ENCODE measurements at places on chromosomes 6 and 20.

- H3K4me3 ChIP-seq, result no peak overlapping the region
- no peaks in the 10 kb centered on the region for H3K4me1 ChIP-seq
- no peaks in the 10 kb centered on the region for H3K27me3 ChIP-seq
These were observed 52.2 kb upstream of the FAM83C start for GRCh38 chr20:35344354-35344837.

DNA sequence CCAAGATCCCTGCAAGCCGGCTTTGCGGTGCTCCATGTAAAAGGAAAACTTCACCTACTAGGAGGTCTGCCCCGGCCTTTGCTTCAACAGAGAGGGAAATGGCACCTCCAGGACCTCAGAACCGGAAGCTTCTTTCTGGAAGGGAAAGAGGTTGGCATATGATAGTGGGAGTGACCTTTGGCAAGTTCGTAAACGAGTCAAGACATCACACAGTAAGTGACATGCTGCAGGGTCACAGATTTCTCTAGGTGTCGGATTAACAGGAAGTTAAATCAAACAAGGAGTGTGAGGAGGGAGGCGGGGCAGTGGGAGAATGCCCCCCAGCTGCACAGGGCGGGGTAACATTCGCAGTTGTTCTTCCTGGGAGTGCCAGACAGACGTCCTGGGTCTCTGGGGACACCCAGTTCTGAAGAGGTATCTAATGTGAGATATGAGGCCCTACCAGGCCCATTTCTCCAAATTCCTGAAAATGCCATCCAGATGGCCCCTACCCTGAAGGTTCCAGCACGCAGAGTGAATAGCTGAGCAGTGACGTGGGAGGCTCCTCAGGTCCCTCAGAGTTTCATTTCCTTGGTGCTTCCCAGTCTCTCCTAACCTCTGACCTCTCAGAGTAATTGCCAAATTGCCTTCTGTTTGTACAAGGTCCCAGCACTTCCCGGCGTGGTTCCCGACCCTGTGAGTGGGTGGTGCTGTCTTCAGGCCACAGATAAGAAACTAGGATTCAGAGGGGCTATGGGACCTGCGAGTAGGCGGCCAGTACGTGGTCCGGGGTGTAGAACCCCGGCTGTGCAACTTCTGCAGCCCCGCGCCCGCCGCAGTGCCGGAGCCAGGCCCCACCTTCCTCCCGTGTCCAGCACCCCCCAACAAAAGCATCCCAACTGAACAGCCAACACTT lies 1.9 kb downstream of the RRBP1 start:
- H3K27me3 ChIP-seq, result peaks cover 8% of the 10 kb centered on the region
- ATAC-seq, result no peak
- peaks cover 23% of the 10 kb centered on the region for H3K4me1 ChIP-seq
- peak overlapping the region; percentile 68 for H3K4me3 ChIP-seq
- peaks cover 29% of the 10 kb centered on the region for H3K36me3 ChIP-seq

GRCh38 chr6:12716298-12716916 lies at the start of gene PHACTR1:
PHACTR1 (plus strand) TSS chr6:12716767.
- H3K4me1 ChIP-seq, result no peaks in the 10 kb centered on the region
- H3K27ac ChIP-seq, result no peak within 1 kb of the TSS
- H3K27me3 ChIP-seq, result peaks cover 20% of the 10 kb centered on the region
- no peak for ATAC-seq

GRCh38 chr6:167758309-167759023 lies 68.2 kb upstream of the AFDN start:
- no peak overlapping the region for H3K27ac ChIP-seq
- H3K4me1 ChIP-seq, result no peaks in the 10 kb centered on the region
- no peak for ATAC-seq
- H3K27me3 ChIP-seq, result peaks cover 9% of the 10 kb centered on the region
- no peak overlapping the region for H3K4me3 ChIP-seq

GRCh38 chr6:35719830-35720733 lies 16.8 kb upstream of the ARMC12 start:
- peak overlapping the region; percentile 73 for H3K4me3 ChIP-seq
- H3K36me3 ChIP-seq, result no peaks in the 10 kb centered on the region
- ATAC-seq, result peak; percentile 66
- H3K4me1 ChIP-seq, result peaks cover 38% of the 10 kb centered on the region
- peak overlapping the region; percentile 87 for H3K27ac ChIP-seq

DNA sequence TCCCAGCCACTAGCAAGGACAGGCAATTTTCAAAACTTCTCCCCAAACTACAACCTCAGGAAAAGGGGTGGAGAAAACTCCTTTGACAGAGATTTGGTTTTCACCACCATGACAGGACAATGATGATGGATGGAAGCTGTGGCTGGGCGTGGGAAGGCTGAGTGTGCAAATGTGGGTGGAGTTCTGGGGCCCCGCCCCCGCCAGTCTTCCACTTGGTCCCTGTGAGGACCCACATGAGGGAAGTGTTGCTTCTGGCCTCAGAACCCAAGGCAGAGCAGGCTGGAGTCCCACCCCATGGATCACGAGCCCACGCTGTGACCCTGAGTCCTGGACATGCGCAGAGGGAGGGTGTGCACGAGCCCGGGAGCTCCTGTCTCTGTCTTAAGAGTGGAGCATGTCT lies 21.5 kb upstream of the MRGBP start:
- peak overlapping the region; percentile 23 for H3K4me3 ChIP-seq
- no peak overlapping the region for H3K27ac ChIP-seq
- ATAC-seq, result peak; percentile 31

GRCh38 chr6:151664390-151664789 lies 143.1 kb upstream of the ESR1 start:
- no peak for ATAC-seq
- H3K27me3 ChIP-seq, result peaks cover 31% of the 10 kb centered on the region
- no peak overlapping the region for H3K4me3 ChIP-seq
- H3K27ac ChIP-seq, result no peak overlapping the region

GRCh38 chr6:45350186-45350710 lies 22.1 kb downstream of the RUNX2 start:
- H3K27me3 ChIP-seq, result no peaks in the 10 kb centered on the region
- no peaks in the 10 kb centered on the region for H3K4me1 ChIP-seq
- no peak overlapping the region for H3K4me3 ChIP-seq
- no peak for ATAC-seq

DNA sequence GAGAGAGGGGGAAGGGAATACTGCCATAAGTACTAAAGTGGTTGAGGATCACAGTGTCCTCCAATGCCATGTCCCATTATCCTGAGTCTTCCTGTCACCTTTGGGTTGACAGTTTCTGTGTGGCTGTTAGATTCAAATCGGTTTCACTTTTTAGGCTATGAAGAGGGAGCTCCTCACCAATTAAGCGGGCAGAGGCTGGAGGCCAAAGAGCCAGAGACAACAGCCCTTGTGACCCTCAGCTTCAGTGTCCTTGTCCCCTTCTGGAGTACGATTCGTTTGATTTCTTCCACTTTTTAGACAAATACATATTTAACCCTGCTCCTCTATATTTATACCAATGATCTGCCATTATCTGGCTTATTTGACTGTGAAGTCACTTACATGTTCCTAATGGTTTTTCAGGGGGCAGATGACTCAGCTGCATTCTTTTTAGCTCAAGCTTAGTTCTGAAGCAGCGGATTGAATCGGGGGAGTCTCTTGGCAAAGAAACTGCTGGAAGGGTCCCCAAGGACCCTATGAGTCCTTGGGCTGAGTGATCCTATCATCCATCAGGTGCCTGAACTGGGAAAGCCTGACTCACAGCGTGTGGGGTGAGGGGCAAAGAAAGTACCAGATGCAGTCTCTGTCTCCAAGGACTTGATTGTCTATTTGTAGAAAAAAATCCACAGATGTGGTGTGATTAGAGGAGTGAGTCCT lies 18.2 kb downstream of the FERMT1 start:
- H3K36me3 ChIP-seq, result no peaks in the 10 kb centered on the region
- no peak overlapping the region for H3K27ac ChIP-seq
- no peak for ATAC-seq
- no peak overlapping the region for H3K4me3 ChIP-seq
- peaks cover 24% of the 10 kb centered on the region for H3K27me3 ChIP-seq

DNA sequence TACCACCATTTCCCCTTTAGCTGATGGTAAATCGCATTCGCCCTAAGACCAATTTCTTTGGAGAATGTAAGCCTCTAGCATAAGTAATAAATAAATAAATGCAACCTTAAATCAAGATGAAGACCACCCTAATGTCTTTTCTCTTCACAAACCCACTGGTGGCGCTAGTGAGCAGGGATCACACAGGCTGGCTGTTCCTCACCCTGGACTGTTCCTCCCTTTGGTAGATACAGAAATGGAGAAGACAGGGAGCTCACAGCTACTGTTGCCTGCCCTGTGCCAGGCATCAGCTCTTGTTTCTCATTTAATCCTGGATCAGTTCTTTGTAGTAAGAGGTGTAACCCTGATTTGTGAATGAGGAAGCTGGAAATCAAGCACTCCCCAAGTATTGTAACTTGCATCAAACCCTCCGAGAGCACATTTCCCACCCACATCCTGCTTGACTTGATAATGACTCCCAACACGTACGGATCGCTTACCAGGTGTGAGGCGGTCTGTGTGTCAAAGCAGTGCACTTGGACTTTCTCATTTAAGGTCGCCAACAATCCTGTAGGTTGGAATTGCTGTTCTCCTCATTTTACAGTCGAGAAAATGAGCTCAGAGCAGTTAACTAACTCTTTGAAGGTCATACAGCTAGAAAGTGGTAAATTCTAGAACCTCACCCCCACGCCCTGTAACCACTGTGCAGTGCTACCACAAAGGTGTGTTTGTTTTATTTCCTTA lies 236.1 kb downstream of the TSHZ2 start:
- H3K4me1 ChIP-seq, result peaks cover 12% of the 10 kb centered on the region
- peak overlapping the region; percentile 71 for H3K4me3 ChIP-seq
- peak; percentile 88 for ATAC-seq
- peak overlapping the region; percentile 73 for H3K27ac ChIP-seq
- H3K27me3 ChIP-seq, result no peaks in the 10 kb centered on the region
- peaks cover 3% of the 10 kb centered on the region for H3K36me3 ChIP-seq

DNA sequence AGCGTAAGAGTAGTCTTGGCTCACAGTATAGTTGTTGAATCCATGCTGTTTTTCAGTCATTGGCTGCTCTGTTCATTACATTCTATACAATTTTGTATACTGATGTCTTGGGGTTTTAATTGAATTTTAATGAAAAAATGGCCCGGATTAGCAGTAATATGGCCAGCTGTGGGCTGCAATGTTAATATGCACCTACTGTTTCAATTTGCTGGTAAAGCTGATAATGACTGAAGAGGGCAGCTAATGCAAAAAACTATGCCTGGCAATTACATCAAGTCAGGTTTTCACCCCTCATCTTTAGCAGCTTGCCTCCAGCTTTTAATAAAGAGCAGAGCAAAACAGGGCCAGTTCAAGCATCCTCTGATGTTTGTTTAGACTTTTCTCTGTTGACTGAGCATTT lies 394.5 kb downstream of the PLCB1 start:
- H3K27me3 ChIP-seq, result no peaks in the 10 kb centered on the region
- no peaks in the 10 kb centered on the region for H3K4me1 ChIP-seq
- no peak overlapping the region for H3K27ac ChIP-seq
- H3K36me3 ChIP-seq, result no peaks in the 10 kb centered on the region

DNA sequence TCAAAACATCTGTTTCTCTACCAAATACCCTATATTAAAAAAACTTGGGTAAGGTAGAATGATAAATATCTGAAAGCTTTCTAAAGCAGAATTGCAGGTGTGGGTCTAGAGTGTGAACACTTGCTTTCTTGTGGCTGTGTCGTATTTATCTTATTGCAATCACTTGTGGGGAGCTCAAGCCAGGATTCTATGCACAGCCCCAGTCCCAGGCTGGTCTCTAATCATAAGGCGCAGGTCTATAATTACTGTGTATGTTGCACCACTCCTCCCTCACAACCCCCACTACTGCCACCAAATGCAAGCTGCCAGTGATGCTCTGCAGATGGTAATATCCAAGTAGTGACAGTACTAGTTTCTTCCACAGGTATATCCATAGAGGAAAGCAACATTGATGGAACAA lies 2.2 kb upstream of the E2F3 start:
- peak overlapping the region; percentile 98 for H3K4me3 ChIP-seq
- no peak overlapping the region for H3K27ac ChIP-seq
- no peak for ATAC-seq
- H3K4me1 ChIP-seq, result peaks cover 14% of the 10 kb centered on the region

GRCh38 chr6:155031091-155031490 lies 36.0 kb downstream of the TIAM2 start:
- H3K4me3 ChIP-seq, result no peak overlapping the region
- no peak for ATAC-seq
- H3K27ac ChIP-seq, result no peak overlapping the region
- H3K36me3 ChIP-seq, result no peaks in the 10 kb centered on the region
- H3K27me3 ChIP-seq, result no peaks in the 10 kb centered on the region
- H3K4me1 ChIP-seq, result no peaks in the 10 kb centered on the region

GRCh38 chr6:22236626-22237414 lies 60.0 kb downstream of the PRL start:
- no peak for ATAC-seq
- no peak overlapping the region for H3K4me3 ChIP-seq
- no peaks in the 10 kb centered on the region for H3K36me3 ChIP-seq
- H3K27ac ChIP-seq, result no peak overlapping the region

DNA sequence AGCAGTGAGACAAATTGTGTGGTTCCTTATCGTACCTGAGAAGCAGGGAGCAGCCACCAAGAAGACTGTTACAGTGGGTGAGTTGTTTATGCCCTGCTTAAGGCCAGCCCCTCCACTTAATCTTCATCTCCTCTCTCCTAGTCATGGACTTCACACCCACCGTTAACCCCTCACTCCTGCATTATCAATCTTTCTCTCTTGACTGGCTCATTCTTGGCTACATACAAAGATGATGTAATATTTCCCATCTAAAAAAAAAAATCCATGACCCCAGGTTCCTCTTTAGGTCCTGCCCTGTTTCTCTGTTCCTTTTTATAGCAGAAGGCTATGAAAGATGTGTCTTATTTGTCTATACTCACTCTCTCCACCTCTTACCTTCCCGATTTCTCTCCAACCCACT lies 72.4 kb downstream of the SHLD1 start:
- no peak overlapping the region for H3K4me3 ChIP-seq
- no peak for ATAC-seq
- H3K36me3 ChIP-seq, result peaks cover 8% of the 10 kb centered on the region
- H3K4me1 ChIP-seq, result peaks cover 5% of the 10 kb centered on the region

GRCh38 chr6:158381214-158381613 lies 68.9 kb downstream of the TULP4 start:
- H3K36me3 ChIP-seq, result no peaks in the 10 kb centered on the region
- H3K4me3 ChIP-seq, result no peak overlapping the region
- no peak for ATAC-seq

DNA sequence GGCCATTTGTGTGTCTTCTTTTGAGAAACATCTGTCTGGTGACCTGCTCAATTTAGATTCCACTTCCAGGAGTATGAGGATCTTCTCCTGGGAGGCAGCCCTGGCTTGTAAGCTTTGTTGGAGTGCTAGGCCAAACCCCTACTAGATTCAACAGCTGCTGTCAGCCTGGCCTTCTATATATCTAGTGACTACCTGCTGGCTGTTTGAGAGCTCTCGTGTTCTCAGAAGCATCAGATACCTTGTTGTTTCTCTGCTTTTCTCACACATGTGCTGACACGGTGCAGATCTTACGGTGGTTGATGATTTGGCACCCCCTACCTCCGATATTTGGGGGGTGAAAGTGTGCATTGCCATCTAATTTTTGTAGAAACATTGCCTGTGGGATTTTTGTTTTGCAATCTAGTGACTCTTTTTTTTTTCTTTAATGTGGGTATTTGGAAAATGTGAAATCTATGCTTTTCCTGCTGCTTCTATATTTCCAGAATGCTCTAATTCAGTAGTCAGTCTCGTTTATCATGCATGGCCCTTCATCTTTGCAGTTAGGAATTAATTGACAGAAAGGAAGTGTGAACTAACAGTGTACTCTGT lies 4.7 kb downstream of the CCN2 start:
- ATAC-seq, result no peak
- H3K27ac ChIP-seq, result no peak overlapping the region
- H3K4me1 ChIP-seq, result peaks cover 6% of the 10 kb centered on the region
- peaks cover 34% of the 10 kb centered on the region for H3K27me3 ChIP-seq

- H3K4me3 ChIP-seq, result no peak overlapping the region
- H3K36me3 ChIP-seq, result no peaks in the 10 kb centered on the region
- no peaks in the 10 kb centered on the region for H3K4me1 ChIP-seq
- ATAC-seq, result no peak
- no peaks in the 10 kb centered on the region for H3K27me3 ChIP-seq
- H3K27ac ChIP-seq, result no peak overlapping the region
These were observed 262.3 kb upstream of the SOX4 start for GRCh38 chr6:21331235-21331634.
